ENCODE measurements at places on chromosomes 2 and 18.

DNA sequence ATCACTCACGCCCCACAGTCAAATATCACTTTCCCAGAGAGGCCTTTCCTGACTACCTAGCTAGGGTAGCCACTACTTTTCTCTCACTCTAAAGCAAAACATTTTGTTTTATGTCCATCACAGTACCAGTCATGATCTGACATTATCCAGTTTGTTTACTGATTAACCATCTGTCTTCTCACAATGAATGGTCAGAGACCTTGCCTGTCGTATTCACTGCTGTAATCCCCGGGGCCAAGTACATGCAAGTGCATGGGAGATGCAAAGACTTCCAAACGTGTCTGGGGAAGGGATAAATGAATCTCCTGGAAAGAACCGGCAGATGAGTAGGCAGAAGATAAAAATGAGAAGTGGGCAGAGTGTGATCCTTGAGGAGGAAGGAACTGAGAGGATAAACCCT is 39.7 kb downstream of the THUMPD2 start:
- DNase-seq = no peak

GRCh38 chr18:9417073-9417851 is 58.1 kb upstream of the RALBP1 start:
- DNase-seq = no peak

DNA sequence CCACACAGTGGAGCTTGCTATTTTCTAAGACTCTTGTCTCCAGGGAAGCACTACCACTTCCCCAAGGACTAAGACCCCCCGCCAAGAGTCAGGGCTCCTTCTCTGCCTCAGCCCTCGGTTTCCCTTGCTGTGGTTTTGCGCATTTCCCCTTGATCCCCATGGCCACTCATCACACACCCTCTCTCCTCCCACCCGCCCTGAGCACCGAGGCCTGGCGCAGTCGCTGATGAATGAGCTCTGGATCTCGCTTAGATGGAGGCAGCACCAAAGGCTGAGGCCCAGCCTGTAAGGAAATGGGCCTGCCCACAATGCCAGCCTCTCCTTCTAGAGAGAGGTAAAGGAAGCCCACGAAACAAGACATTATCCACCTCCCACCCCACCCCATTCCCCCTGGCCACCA is 96.9 kb downstream of the TNS1 start:
- DNase-seq = no peak

DNA sequence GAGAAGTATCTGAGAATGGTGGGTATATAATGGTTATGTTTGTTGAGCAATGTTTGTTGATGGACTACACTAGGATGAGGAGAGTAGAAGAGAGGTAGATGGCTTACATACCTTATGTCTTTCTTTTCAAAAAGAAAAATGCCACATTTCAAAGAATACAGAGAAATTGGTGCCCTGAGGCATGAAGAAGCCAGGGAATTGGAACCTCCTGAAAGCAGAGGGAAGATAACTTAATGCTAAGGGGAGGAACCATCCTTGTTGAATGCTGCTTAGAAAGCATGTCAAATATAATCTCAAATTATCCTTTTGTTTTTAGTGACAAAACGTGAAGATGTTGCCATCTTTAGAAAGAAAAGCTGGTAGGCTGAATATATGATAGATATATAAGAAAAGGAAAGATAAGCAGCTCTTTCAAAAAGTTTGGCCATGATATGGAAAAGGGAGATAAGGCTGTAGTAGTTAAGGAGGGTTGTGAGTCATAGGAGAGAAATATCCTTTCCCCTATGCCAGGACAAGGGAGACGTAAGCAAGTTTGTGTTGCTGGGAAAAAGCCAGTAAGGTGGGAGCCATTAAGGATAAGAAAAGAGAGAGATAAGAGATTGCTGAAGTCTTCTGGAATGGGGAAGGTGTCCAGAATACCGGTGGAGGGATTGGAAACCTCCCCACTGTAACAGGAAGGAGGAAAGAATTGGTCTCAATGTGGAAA is 66.3 kb downstream of the SCN2A start:
- DNase-seq = no peak

- DNase-seq = no peak
Measured at GRCh38 chr2:20282916-20283592, 58.1 kb upstream of the SDC1 start.

DNA sequence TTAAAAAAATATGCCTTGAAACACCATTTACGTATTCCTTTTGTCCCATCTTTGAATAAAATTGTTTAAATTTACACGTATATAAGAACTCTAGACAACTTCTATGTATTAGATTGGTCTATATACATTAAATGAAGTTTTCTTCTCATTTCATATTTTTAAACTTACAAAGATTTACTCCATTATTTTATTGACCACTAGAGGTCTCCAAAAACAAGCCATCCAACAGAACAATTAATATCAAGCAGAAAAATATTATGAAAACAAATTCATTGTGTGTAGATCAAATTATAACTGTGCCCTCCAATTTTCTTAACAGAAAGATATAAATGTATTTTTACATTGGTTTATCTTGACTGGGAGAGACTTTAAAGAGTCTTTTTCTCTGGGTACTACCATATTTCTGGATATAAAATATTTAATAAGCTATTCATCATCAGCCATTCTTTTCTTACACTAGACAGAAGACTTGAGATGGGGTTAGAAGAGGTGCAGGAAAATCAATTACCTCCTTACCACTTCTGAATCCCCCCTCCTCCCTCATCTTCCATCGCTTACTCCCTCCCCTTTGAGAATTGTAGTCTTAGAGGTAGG is 66.5 kb downstream of the DPP4 start:
- no peak for DNase-seq

DNA sequence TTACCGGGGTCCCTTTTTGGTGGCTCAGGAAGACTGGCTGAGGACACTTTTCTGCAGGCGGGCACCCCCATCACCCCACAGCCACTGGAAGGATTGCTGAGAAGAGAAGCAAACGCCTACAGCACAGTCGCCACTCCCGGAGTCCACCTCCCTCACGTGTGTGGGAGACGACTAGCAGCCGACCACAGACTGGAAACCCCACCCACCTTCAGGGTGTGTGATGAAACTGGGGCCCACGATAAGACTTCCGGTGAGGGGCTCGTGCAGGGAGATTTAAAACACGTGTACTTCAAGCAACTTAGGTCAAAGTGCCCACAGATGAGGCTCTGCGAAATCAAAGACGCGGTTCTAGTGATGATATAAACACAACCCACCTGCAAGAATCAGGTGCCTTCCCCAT is 26.3 kb downstream of the MBP start:
- no peak for DNase-seq

DNA sequence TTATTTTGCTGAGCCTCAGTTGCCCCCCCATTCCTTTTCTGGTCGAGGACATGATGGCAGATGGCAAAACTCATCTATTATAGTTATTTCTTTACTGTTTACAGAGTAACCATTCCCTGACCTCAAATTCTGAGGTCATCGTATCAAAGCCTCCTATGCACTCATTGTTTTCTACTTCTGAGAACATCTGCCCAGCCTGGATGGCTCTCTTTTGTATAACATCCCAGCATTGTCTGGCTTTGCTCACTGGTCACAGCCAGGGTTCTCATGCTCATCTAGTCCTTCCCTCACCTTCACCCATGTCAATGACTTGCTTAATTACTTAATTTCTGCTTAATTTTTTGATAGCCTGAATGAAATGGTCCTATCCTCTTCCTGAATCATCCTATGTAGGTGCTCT is 472.1 kb downstream of the PARD3B start:
- DNase-seq = no peak

- no peak for DNase-seq
Measured at GRCh38 chr2:27214941-27215340, 2.2 kb upstream of the CAD start.

DNA sequence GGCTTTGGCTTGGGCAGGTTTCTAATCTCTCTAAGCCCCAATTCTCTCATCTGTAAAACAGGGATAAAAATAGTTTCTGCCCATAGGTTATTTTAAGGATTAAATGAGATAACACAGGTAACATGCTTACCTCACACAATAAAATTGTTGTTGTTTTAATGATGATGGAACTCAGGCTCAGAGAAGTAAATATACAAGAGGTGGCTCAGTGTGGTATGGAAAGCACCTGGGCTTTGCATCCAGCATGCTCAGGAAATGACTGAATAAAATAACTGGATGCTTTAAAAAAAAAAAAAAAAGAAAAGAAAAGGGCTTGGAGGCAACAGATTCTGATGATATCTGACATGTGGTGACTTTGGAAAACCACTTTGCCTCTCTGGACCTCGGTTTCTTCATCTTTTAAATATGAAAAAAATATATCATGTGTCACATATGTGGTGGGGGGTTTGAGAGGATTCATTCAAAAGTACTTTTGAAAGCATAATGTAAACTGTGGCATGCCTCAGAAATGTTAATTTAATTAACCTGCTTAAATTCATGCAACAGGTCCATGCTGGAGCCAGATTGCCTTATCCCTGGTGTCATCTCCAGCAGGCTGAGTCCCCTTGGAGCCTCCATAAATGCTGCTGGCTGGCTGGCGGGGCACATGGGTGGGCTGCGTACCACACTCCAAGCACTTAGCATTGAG is 112.8 kb upstream of the CDC42EP3 start:
- DNase-seq = no peak

DNA sequence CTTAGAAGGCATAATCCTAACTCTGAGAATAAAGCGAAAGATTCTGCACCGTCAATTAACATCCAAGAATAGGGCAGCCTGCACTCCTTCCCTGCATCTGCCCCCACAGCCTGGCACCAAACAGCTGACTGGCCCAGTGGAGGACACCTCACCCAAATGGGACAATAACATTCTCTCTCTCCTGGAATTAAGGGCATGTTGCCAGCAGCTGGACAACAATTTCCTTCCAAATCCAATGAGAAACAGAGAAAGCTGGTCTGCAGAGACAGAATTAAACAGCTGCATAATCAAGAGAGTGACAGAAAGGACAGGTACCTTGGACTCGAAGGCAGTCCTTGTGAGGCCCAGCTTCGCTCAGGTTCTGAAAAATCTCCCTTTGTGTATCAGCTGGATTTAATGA is 15.0 kb downstream of the COX7A2L start:
- no peak for DNase-seq

GRCh38 chr2:238703053-238703415 is 144.9 kb upstream of the TWIST2 start:
- DNase-seq = no peak

DNA sequence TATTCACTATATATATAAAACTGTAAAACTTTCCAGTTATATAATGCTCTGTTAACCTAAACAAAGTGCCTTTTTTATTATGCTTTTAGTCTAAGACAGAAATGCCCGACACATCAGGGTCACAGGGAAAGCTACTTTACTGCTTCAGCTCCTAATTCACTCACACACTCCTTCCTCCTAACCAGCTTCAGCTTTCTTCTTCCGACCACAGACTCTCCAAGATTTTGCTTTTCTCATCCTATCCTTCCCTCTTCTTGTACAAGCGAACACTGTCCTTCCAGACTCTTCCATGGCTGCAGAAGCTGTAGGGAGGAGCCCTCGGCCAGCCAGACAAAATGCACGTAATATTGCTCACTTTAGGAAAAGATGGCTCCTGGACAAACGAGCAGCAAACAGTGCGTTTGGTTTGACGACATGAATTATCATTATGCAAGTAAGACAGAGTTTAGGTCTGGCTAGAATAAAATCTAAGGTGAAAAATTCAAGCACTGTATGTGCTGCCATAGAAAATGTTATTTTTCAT is 47.5 kb upstream of the HNRNPA3 start:
- DNase-seq = no peak

DNA sequence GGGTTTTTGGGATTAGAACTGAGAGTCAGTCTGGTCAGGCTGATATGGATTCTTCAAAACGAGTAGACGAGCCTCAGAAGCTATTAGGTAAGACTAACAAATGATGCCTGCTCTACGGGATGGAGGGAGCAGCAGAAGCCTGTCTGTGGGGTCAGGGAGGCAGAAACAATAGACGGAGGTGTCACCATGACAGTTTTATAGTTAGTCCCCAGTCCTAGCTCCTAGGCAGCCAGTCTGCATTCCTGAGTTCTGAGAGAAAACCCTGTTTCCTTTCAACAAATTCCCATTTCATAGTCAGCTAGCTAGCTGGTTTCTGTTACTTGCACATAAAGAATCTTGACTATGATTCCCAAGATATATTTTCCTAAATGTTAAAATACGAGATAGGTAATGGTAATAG is 542.1 kb downstream of the PID1 start:
- no peak for DNase-seq

DNA sequence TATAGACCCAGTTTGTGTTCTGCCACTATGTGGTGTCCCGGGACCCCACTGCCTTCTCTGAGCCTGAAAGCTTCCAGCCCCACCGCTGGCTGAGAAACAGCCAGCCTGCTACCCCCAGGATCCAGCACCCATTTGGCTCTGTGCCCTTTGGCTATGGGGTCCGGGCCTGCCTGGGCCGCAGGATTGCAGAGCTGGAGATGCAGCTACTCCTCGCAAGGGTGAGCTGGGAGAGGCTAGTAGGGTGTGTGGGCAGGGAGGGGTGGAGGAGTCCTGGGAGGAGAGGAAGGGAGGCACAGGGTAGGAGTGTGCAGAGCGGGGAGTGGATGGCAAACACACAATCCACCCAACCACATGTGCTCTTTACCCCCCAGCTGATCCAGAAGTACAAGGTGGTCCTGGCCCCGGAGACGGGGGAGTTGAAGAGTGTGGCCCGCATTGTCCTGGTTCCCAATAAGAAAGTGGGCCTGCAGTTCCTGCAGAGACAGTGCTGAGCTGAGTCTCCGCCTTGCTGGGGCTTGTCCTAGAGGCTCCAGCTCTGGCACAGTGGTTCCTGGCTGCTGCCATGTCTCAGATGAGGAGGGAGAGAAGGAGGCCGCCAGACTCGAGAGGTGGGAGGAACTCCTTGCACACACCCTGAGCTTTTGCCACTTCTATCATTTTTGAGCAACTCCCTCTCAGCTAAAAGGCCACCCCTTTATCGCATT is 16.9 kb downstream of the PRKAG3 start:
- DNase-seq = no peak

- DNase-seq = no peak
Measured at GRCh38 chr2:239275847-239276831, 124.7 kb downstream of the HDAC4 start.

DNA sequence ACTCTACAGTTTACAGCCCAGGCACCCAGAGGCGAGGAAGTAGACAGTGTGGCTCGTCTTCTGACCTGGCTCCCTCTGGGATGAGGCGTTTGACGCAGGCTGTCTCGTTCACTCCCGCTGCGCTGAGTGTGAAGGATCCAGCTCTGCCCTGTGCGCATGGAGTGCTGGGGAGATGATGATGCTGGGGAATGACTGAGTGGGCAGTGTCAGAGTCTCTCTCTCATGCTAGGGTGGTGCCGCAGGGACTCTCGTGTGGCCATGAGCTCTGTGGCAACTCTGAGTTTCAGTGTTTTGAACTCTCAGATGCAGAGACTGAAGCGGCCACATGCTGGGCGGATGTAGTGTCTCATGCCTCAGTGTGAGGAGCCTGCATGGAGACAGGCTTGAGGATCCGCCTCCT is 118.4 kb upstream of the TPO start:
- DNase-seq = no peak

Data from stimulated activated CD8-positive, alpha-beta memory T cell treated with anti-CD3 and anti-CD28 coated beads, Interleukin-7, amount 100 ng/mL, for 24 hours (primary cell).